Fibroblast of skin of back (primary cell): ENCODE measurements at places on chromosomes 2 and 18.

DNA sequence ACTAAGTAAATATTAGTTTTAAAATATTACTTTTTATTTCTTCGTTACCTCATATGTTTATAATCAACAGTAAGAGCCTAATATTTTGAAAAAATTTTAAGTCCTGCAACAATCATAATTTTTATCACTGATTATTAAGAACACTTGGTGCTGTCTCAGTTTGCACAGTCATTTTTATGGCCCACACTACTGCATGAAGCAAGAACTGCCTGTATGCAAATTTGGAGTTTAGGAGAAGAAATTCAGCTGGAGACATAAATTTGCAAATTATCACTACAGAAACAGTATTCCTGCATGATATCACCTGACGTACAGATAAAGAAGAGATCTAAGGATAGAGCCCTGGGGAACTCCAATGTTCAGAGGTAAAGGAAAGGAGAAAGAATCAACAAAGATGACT lies 144.1 kb upstream of the RBBP8 start:
- DNase-seq: no peak

DNA sequence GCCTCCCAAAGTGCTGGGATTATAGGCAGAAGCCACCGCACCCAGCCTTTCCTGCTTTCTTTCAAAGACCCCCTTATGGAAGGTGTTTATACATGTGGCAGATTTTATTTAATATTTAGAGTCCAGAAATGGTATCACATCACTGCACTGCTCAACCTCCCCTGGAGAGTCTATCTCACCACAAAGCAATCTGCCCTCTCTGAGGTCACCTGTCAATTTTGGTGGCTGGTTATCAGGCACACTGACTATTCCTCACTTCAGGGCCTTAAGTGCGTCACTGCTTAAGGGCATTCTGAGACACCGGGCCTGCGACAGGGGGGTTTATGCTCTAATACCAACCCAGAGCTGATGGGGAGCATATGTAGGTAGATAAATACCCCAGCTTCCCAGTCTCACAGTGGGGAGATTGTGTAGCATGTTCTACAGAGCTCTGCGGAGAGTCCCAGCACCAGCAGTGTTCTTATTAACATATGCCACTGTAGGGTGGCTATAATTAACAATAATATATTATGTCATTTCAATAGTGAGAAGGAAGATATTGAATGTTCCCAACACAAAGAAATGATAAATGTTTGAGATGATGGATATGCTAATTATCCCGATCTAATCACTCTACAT lies 42.7 kb upstream of the ZDBF2 start:
- no peak for DNase-seq

GRCh38 chr2:47035615-47036488 lies 119.3 kb downstream of the STPG4 start:
- no peak for DNase-seq

- no peak for DNase-seq
Observed at GRCh38 chr2:238448031-238448955, 21.6 kb downstream of the ASB1 start.

- no peak for DNase-seq
Observed at GRCh38 chr2:136319651-136320050, 201.7 kb upstream of the CXCR4 start.

DNA sequence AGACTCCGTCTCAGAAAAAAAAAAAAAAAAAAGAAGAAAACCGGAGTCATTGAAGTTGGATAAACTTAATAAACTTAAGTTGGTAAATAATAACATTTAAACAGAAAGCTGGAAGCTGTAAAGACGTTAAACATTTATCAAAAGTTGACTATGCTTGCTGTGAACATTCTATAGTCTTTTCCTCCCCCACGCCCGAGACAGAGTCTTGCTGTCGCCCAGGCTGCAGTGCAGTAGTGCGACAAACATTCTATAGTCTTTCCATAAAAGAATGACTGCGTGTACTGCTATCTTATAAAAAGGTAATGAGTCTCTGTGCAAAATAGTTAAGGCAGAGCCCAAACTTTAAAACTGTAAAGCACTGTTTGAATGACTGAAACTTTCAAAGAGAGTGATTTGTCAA lies 45.2 kb downstream of the PPP4R1 start:
- no peak for DNase-seq

GRCh38 chr2:69138247-69138772 lies 125.3 kb downstream of the ANTXR1 start:
- DNase-seq: peak; percentile 93

DNA sequence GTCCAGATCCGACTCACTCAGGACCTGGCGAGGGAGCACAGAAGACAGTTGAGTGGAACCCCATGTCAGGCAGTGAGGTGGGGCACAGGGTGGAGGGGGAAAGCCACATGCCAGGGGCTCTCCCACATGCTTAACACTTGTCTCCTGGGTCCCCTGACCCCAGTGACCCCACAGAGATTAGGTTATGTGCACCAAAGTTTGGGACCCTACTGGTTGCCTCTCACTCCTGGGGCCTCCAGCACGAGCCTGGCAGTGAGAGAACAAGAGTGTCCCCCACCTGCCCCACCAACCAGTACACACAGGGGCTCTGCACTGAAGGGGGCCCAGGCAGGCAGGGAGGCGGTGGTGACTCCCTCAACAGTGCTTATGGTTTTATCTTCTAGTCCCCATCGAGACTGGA lies 58.3 kb downstream of the CIB4 start:
- no peak for DNase-seq

- DNase-seq: no peak
Observed at GRCh38 chr2:8478471-8478793, 203.4 kb upstream of the ID2 start.

DNA sequence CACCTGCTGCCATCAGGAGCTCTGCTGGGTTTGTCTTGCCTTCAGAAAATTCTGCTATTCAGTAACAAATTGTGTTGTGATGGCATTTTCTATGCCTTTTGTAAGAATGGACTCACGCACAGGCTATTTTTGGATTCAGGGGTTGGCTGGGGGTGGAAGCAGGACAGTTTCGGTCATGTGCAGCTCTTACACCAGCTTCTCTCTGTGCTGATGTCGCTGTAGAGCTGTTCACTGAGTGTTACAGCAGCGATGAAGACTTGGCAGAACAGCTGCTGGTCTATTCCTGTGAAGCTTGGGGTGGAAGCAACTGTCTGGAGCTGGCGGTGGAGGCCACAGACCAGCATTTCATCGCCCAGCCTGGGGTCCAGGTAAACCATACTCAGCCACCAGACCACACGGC lies 49.2 kb downstream of the TRPM8 start:
- no peak for DNase-seq

GRCh38 chr2:206701952-206702605 lies 16.1 kb downstream of the DYTN start:
- DNase-seq: no peak

DNA sequence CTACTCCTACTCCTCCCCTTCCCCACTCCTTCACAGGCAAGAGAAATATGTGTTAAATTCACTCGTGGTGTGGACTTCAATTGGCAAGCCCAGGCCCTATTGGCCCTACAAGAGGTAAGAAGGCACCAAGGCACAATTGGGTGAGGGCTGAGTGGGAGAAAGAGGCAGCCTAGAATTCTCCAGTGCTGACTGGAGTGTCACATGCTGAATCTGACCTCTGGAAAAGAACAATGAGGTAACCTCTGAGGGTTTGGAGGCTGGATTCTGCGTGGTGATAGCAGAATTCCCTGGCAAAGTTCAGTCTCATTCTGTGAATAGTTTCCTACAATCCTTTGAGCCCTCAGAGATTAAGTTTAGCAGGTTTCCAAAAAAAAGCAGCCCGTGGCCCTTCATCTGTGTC lies 6.9 kb downstream of the CENPA start:
- no peak for DNase-seq

DNA sequence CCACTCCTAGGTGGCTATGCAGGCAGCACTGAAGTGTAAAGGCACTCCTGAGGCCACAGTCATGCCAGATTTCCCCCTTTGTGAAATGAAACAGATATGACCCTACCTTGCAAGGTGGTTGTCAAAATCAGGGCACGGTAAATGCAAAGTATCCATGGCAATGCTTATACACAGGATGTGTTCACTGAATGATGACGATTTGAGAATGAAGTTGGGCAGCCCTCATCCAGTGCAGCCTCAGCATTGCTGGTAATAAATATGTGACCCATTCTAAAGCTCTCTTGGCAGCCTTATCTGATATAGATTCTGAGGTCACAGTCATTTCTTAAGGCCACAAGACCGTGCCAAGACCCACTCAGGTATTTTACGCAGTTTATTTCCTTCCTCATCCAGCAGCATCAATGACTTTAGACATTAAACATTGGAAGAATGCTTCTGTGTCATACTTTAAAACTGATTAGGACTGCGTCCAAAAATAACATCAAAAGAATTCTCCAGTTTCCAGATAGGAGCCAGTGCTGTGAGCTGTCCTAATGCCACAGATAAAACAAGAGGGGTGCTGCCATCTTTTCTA lies 125.5 kb upstream of the SERTAD2 start:
- DNase-seq: peak; percentile 96

- no peak for DNase-seq
Observed at GRCh38 chr2:230739961-230740360, 27.3 kb downstream of the CAB39 start.

DNA sequence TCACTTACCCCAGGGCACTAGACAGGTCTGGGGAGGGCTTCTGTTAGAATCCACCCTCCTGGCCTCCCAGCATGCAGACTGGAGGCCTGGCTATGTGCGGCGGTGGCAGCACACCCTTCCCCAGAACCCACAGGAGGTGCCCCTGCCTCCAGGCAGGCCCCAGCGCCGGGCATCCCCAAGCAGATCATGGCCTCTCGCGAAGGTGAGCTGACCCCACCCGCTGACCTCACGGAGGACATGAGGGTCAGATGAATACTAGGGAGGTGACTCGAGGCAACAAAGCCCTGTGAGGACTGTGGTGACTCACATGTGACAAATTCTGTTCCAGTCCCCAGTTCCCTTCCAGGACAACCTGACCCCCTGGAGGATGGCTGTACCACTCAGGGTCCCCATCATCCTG lies 1.9 kb downstream of the MAB21L4 start:
- peak; percentile 15 for DNase-seq

- no peak for DNase-seq
Observed at GRCh38 chr2:11778416-11778815, 32.0 kb downstream of the LPIN1 start.

DNA sequence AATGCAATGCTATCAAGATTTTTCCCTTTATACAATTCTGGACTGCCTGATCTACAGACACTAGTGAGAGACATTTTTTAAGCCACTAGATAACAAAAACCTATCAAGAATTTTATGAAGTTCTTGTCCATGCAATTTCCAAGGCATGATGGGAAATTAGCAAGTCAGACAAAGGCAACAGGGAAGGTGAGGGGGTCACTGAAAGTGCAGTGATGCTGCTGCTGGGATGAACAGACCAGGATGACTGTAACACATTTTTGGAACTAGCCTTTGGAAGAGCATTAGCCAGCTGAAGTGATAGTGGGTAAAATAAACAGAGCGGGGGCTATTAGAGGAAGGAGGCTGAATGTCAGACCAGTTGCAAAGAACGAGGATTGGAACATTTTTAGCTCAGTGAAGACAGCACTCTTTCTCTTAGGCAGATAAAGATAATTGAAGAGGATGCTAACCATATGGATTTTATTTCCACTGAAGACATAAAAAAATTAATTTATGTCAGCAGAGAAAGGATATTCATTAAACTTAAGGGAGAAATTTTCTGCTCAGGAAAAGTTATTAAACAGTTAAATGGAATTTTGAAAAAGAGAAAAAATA lies 17.9 kb downstream of the NRXN1 start:
- no peak for DNase-seq

DNA sequence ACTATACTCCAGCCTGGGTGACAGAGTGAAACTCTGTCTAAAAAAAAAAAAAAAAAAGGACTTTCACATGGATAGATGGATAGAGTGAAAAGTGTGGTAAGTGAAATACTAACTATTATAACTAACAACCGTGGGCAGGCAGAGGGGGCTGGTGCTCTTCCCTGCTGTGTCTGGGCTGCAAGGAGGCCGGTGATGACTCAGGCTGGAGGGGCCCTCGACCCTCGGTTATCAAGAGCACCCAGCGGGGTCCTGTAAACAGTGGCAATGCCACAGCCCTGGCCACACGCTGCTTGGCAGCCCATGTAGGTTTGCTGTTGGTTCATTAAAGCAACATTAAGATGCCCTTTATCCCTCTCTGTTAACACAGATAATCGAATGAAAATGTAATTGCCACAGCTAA lies 184.8 kb upstream of the RAB12 start:
- DNase-seq: no peak

DNA sequence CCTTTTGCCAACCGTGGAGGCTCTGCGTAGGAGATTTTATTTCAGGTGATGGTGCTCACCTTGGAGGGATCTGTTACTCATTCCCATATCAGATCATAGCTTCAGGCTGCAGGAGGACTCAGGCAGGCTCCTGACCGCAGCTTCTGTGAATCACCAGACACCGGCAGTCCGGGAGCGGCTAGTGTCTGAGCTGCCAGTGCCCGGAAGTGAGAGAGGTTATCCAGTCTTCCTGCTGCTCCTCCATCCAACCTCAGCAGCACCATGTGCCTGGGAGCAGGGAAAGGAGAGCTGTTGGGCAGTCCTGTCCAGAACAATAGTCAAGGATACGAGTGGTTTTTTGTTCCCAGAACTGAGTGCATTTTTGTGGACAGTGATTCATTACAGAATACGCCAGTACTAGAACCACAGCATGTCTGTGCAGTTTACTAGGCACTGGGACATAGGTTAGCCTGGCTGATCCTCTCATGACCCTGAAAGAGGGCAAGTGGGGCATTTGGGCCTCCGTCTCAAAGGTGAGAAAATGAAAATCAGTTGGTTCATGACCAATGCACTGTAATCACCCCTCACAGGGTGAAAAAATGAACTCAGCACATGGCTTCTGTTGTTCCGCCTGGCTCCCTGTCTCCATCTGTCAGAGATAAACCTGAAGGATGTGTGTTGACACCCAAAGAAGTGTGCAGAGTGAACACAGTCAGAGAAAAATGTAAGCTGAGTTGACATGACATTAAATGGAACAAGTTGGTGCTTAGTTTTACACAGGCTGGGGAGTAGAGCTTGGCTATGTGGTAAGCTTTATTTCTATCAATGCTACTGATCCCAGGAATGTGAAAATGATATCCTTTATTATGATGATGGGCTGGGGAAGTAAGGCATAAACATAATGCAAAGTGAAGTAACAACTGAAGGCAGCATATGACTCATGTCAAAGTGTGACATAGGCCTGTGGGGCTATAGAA lies 12.2 kb downstream of the FHOD3 start:
- DNase-seq: peak; percentile 98

GRCh38 chr2:44197816-44198215 lies 29.1 kb downstream of the PPM1B start:
- DNase-seq: no peak

GRCh38 chr2:127074936-127075335 lies 32.0 kb downstream of the BIN1 start:
- DNase-seq: no peak

DNA sequence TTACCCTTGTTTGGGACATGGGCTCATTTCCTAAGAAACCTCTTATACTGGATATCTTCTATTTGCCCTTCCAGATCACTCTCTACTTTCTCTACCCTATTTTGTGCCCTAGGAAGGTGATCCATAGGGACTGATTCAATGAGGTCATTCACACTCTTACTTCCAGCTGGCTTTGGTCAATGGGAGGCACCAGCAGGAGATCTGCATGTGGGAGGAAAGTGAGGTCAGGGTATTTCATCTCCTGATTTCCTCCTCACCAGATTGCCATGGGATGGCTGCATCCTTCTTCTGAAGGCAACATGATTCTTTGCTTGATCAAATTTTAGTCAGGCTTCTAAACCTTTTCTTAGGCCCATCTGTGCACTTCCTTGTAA lies 15.2 kb downstream of the M1AP start:
- no peak for DNase-seq

- DNase-seq: no peak
Observed at GRCh38 chr18:62986490-62986889, 271.1 kb downstream of the PHLPP1 start.

GRCh38 chr2:133012847-133013734 lies 343.1 kb upstream of the LYPD1 start:
- no peak for DNase-seq

- DNase-seq: peak; percentile 53
Observed at GRCh38 chr18:47260120-47260923, 8.9 kb upstream of the SKOR2 start.
